ENCODE measurements at places on chromosomes 16 and 17.

DNA sequence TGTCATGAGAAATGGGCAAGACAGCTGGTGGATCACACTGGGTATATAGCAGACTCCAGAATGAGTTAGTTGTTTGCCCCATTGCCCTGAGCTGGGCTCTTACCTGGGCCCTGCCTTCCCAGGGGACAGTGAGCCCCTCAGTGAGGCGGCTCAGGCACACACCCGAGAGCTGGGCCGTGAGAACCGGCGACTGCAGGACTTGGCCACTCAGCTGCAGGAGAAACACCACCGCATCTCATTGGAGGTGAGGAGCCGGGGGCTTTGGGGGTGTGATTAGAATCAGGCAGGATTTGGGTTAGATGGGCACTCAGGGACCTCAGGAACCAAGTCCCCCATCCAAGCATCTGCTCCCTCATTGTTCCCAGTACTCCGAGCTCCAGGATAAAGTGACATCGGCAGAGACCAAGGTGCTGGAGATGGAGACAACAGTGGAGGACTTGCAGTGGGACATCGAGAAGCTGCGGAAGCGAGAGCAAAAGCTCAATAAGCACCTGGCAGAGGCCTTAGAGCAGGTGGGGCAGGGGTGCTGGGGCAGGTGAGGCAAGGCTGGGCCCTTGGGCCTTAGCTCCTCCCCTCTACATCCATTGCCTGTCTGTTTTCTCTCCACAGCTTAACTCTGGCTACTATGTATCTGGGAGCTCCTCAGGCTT, 2.8 kb downstream of the RNF40 start:
- DNase-seq = no peak

GRCh38 chr17:31488982-31489294, 97.5 kb downstream of the RAB11FIP4 start:
- no peak for DNase-seq

DNA sequence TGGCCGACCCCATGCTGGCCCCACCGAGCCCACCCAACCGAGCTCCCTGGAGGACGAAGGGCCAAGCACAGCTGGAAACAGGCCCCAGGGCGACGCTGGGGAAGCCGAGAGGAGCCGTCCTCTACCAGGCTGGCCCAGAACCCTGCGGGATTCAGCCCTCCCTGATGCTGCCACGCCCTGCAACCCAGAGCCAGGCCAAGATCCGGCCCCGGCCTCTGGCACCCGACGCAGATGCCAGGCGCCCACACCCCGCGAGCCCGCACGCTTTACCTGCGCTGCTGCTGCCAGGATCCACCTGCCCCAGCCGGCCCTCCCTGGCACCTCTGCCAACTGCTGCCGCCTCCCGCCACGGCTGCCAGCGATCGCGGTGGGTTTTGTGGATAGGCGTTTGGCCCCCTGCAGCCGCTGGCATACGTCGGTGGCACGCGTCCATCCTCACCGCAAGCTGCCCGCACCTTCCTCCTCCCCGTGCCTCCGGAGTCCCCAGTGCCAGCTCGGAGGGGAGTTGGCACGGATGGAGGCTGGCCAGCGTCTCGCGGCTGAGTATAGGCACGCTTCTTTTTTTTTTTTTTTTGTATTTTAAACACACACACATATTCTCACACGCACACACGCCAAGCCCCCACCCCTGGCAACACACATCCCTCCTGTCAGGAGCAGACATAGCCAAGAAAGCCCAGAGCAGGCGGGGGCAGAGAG, 41.3 kb upstream of the ACSF3 start:
- DNase-seq = no peak

DNA sequence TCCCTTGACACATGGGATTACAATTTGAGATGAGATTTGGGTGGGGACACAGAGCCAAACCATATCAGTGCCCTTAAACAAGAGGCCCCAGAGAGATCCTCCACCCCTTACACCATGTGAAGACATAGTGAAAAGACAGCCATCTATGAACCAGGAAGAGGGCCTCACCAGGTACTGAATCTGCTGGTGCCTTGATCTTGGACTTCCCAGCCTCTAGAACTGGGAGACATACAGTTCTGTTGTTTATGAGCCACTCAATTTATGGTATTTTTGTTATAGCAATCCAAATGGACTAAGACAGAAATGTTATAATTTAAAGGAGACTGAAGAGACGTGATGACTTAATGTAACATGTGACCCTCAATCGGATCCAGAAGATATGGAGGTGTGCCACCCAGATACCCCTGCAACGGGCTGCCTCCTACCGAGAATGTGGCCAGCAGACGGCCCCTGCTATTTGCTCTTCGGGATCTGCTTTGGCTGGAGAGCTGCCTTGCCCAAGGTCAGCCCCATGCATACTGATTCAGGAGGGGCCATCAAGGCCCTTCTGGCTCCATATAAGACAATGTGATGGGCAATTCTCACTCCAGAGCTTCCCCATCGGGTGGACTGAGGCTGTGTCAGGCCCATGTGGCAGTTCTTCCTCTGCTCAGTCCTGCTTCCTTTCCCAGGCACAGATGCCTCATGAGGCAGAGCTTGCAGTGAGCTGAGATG, 80.6 kb downstream of the NETO2 start:
- DNase-seq = no peak

GRCh38 chr17:14323522-14323981, 22.7 kb downstream of the HS3ST3B1 start:
- no peak for DNase-seq

GRCh38 chr16:84111525-84111924, 5.2 kb downstream of the MBTPS1 start:
- no peak for DNase-seq

Measured in hematopoietic multipotent progenitor cell (in vitro differentiated cells).